ENCODE measurements at places on chromosomes 1 and 21. TPM values are rescaled to one million over a fixed set of nuclear protein-coding genes. Genes with fewer than 3 reads are reported as not detected.

GRCh38 chr1:95852483-95853070 lies 618.6 kb downstream of the RWDD3 start:
- no peak for DNase-seq

DNA sequence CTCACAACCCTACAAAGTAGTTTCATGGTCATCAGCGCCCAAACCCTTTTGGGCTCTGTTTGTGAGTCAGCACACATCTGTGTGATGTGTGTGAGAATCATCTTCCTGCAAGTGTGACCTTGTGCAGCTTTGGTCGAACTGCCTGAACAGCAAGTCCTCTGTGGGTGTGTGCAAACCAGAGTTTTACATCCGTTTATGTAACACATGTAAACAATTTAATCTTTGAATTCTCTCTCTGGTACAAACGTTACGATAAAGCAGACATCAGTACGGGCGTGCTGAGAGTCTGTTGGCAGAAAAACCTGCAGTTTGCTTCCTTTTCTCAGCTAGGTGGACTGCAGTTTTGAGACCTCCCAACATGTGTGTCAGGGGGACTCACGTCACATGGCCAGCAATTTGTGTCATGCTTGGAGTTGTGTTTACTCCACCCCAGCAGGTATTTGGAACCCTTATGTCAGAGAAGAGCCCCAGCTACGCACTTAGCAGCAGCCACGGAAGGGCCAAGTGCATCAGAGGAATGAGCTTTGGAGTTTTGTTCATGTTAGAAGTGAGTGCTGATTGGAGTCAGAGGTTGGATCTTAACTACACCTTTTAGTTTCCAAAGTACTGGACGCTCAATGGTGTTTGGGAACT lies 230.8 kb downstream of the PAPPA2 start:
- DNase-seq = no peak

DNA sequence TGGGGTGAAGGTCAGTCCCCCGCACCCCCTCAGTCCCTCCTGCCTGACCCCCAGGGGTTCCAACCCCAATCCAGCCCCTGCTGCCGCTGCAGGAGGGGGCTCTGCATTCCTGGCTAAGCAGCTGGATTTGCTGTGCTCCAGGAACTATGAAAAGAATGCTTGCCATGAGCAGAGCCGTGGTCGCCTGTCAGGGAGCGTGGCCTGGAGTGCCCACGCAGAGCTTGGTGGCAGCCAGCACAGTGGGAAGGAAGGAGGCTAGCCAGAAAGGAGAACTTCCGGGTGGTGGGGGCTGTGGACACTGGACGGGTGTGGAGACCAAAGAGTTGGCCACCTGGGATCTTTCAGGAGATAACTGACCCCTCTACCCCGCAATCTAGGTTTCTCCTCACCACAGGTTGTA lies 5.6 kb downstream of the COL8A2 start:
- no peak for DNase-seq

- no peak for DNase-seq
Measured at GRCh38 chr1:8473121-8473875, 155.4 kb downstream of the SLC45A1 start.

DNA sequence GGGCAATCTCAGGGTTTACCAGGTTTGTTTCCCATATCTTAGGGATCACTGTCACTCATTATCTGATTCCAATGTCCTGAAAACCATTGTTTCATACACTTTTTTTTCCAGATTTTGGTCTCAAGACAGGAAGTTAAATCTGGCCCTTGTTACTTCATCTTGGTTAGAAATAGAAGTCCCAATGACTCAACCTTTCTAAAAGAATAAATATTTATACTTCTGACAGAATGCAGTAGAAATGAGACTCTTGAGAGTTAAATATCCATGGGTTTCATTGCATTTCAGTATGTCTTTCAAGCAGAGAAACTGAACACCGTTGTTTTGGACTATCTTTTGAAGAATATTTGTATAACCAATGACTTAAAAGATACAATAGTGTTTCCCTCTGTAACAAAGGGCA lies 19.8 kb upstream of the VCAM1 start:
- no peak for DNase-seq

GRCh38 chr1:29829448-29830344 lies 593.4 kb downstream of the PTPRU start:
- DNase-seq = no peak

GRCh38 chr1:152999818-153000217 lies 1.7 kb upstream of the SPRR3 start:
- DNase-seq = no peak

DNA sequence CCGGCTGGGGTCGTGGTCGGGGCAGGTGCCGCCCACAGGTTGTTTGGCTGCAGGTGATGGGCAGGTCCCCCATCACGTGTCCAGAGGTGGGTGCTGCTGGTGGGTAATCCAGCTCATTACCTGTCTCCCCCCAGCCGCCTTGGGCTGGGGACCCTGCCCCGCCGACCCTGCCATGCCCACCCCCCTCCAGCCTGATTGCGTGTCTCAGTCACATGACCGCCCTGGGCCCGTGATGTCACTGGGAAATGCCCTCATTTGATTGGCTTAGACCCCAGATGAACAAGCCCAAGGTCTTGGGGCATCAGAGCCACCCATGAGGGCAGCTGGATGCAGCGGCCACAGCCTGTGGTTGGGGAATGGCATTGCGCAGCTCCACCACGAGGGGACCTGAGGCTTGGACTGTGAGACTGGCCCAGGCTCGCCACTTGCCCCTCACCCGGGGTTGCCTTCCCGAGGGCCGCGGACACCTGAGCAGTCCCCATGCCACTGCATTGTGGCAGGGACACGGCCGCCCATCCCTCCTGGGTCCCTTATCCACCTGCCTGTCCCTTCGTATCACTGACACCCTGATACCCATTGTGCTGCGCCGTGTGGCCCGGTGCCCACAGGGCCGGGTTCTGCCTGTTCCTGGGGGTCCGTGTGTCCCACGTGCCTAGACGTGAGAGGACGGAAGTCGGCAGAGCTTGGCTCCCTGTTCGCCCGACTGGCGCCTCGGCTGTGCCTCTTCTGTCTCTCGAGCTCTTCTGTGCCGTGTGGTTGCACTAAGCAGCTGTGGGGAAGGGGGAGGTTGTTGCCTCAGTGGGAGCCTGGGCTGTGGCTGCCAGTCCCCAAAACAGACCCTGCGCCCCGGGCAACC lies 68.0 kb downstream of the FAAP20 start:
- no peak for DNase-seq

DNA sequence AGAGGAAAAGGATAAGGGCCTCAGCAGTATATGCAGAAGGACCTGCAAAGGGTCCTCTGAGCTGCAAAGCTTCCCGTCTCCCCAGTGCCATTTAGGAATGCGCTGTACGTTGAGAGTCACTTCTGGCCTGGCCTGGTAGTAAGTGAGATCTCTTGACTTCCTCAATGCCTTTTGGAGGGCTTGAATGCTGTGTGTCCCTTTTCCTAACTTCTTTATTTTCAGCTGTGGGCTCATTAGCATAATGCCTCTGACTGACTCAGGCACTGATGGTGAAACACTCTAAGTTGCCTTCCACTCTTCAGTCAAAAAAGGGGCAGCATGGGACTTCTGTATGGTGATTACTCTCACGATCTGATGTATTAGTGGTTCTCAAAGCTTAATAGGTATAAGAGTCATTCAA lies 49.9 kb downstream of the XCL1 start:
- no peak for DNase-seq

GRCh38 chr1:17833661-17834501 lies 78.7 kb downstream of the ACTL8 start:
- no peak for DNase-seq

DNA sequence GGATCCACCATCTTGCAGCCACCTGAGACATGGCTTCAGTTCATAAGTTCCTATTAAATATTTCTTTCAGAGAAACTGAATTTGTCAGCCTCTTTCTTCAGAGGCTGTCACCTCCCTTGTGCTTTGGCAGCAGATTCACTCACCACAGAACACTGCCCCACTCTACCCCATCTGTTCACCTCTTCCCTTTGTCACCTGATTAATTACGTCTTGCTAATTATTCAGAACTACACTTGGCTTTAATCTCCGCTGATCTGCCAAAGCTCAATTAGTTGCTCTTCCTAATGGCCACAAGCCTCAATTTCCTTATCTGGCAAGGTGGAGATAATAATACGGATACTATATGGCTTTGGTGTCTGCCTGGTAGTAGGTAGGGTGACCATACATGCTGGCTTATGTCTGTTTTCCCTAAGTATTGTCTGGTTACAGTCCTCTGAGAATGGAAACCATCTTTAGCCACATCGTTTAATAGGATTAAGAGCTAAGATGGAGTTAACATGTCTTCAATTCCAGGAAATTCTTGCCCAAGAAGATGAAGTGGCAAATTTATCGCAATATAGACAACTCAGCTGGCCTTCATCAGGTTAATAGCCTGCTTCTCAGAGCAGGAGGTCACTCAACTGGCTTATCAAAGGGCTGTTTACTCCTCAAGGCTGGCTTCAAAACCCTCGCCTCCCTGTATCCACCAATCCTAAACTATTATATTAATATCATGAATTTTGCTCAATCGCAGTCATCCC lies 58.2 kb upstream of the ADAR start:
- no peak for DNase-seq

DNA sequence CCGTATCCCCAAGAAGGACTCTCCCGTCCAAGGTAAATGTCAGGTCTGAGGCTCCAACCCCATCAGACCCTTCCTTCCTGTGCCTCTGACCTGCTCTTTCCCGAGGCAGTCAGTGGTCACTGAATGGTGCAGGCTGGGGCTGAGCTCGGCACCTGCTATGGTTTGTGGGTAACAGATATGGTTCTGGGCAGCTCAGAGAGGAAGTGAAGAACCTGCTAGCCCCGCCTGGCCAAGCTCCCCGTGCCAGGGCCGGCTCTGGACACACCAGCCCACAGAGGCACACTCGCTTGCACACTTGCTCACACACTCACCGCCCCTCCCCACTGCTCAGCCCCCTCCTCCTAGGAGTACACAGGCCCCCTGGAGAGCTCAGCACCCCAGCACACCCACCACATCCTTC lies 16.4 kb downstream of the NCMAP start:
- DNase-seq = no peak

- no peak for DNase-seq
Measured at GRCh38 chr1:204426035-204426436, 14.4 kb upstream of the PPP1R15B start.

- no peak for DNase-seq
Measured at GRCh38 chr1:67676946-67677345, 8.1 kb upstream of the GADD45A start.

GRCh38 chr1:218068241-218068640 lies 216.9 kb upstream of the RRP15 start:
- DNase-seq = no peak

- DNase-seq = no peak
Measured at GRCh38 chr1:168408884-168409283, 128.2 kb downstream of the TBX19 start.

The OR2G6 gene
- total RNA-seq = not detected

The TMCC2 gene
- total RNA-seq = 0.91 TPM

The KLF17 gene
- total RNA-seq = not detected

The F13B gene
- not detected for total RNA-seq

The C1QC gene
- total RNA-seq = not detected

The CHRNB2 gene
- total RNA-seq = 0.09 TPM

The DSTYK gene
- total RNA-seq = 6.3 TPM

The LELP1 gene
- not detected for total RNA-seq

The SIM2 gene
- total RNA-seq = 11.5 TPM

The ENTREP3 gene
- total RNA-seq = 36.6 TPM
